ENCODE measurements at places on chromosomes 2 and 18.
A peak's percentile ranks its signal among the peaks of the same experiment; 100 is the strongest.

DNA sequence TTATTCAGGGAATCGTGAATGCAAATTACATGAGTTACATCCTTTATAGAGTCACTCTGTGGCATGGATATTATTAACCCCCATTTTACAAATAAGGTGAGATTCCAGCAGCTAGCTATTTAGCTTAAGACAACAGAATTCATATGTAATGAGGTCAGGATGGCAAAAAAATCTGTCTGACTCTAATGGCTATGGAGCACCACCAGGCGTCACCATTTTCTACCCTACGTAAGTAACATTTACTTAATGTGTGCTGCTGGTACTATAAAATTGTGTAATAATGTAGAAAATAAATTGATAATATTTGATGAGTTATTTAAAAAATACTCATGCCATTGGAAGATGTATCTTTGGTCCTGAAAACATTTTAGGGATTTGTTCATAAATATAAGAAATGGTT, 2040.1 kb upstream of the LRRTM1 start:
- no peak for DNase-seq

DNA sequence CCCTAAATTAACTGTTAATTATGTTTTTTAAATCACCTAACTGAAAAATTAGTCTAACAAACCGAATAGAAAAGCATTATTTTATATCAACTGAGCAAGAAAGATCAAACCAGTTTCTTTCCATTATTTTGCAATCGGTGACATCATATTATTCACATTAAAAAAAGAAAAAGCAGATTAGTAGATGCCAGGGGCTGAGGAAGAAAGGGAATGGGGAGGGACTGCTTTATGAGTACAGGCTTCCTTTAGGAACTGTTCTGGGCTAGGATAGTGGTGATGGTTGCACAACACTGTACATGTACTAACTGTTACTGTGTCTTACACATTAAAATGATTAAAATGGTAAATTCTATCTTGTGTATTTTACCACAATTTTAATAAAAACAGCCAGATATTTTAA, 59.3 kb downstream of the COBLL1 start:
- no peak for DNase-seq

GRCh38 chr2:86623043-86623493, 597 bp downstream of the RNF103 start:
- peak; percentile 31 for DNase-seq

GRCh38 chr2:48007699-48008268, 101.5 kb upstream of the FBXO11 start:
- no peak for DNase-seq

All from WTC11 (cell line).